Thyroid gland (tissue), 4 donors: ENCODE measurements at places on chromosomes 3 and 15. TPM values are rescaled to one million over a fixed set of nuclear protein-coding genes. Genes with fewer than 3 reads are reported as not detected.

- H3K27me3 ChIP-seq = no peaks in the 10 kb centered on the region
- no peaks in the 10 kb centered on the region for H3K36me3 ChIP-seq
- H3K27ac ChIP-seq = no peak overlapping the region
- peaks cover 13% of the 10 kb centered on the region for H3K4me1 ChIP-seq
Measured at GRCh38 chr15:64647367-64647766, 128.0 kb downstream of the RBPMS2 start.

DNA sequence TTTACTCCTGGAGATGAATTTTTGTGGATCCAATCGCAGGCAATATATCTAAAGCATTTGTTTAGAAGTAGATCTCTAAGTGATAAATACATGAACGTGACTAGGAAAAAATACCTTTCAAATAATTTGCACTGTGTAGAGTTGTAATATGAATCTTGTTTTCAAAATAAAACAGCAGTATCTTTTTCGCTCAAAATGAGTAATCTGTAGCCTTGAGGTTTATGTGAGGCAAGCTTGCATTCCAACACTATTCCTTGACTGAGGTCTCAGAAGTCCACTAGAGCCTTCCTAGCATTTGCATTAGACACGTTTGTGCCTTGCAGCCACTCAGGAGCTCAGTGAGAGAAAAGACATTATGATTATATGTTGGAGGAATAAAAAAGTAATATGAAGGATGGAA is 138.3 kb upstream of the ROBO1 start:
- no peaks in the 10 kb centered on the region for H3K36me3 ChIP-seq
- DNase-seq = no peak
- no peak overlapping the region for H3K27ac ChIP-seq
- no peak overlapping the region for H3K4me3 ChIP-seq
- H3K27me3 ChIP-seq = no peaks in the 10 kb centered on the region

GRCh38 chr3:106342386-106342785 is 473.6 kb upstream of the CBLB start:
- H3K36me3 ChIP-seq = no peaks in the 10 kb centered on the region
- H3K4me3 ChIP-seq = no peak overlapping the region
- H3K4me1 ChIP-seq = no peaks in the 10 kb centered on the region
- no peaks in the 10 kb centered on the region for H3K27me3 ChIP-seq

Gene CACNA2D3
- 4.8 TPM for total RNA-seq

- no peak overlapping the region for H3K27ac ChIP-seq
- no peak for DNase-seq
- H3K27me3 ChIP-seq = no peaks in the 10 kb centered on the region
- no peak overlapping the region for H3K4me3 ChIP-seq
- no peaks in the 10 kb centered on the region for H3K36me3 ChIP-seq
- H3K4me1 ChIP-seq = no peaks in the 10 kb centered on the region
Measured at GRCh38 chr15:35139822-35140221, 54.7 kb upstream of the NANOGP8 start.

Gene SPPL2A
- total RNA-seq = 186 TPM

- no peaks in the 10 kb centered on the region for H3K4me1 ChIP-seq
- DNase-seq = no peak
- H3K36me3 ChIP-seq = no peaks in the 10 kb centered on the region
- H3K27me3 ChIP-seq = no peaks in the 10 kb centered on the region
- no peak overlapping the region for H3K27ac ChIP-seq
Measured at GRCh38 chr3:158489181-158489580, 81.8 kb upstream of the MLF1 start.

Gene WNT5A
- total RNA-seq = 15.6 TPM

Gene DNAJC19
- total RNA-seq = 46.5 TPM

- no peak overlapping the region for H3K4me3 ChIP-seq
- H3K27me3 ChIP-seq = no peaks in the 10 kb centered on the region
- no peak for DNase-seq
- no peaks in the 10 kb centered on the region for H3K4me1 ChIP-seq
Measured at GRCh38 chr3:13818919-13819318, 61.0 kb downstream of the WNT7A start.

Gene SCAPER
- 69.4 TPM for total RNA-seq

- no peak overlapping the region for H3K27ac ChIP-seq
- H3K4me1 ChIP-seq = no peaks in the 10 kb centered on the region
- H3K4me3 ChIP-seq = no peak overlapping the region
- DNase-seq = no peak
Measured at GRCh38 chr3:141782386-141782932, 19.3 kb downstream of the GRK7 start.

Gene CHRFAM7A
- 14.4 TPM for total RNA-seq

GRCh38 chr15:70869346-70869745 is 15.4 kb upstream of the LARP6 start:
- H3K4me3 ChIP-seq = no peak overlapping the region
- no peak overlapping the region for H3K27ac ChIP-seq
- no peak for DNase-seq
- peaks cover 42% of the 10 kb centered on the region for H3K4me1 ChIP-seq
- H3K27me3 ChIP-seq = no peaks in the 10 kb centered on the region
- H3K36me3 ChIP-seq = no peaks in the 10 kb centered on the region

Gene DZIP1L
- 23.0 TPM for total RNA-seq

Gene DLG1
- 233 TPM for total RNA-seq

DNA sequence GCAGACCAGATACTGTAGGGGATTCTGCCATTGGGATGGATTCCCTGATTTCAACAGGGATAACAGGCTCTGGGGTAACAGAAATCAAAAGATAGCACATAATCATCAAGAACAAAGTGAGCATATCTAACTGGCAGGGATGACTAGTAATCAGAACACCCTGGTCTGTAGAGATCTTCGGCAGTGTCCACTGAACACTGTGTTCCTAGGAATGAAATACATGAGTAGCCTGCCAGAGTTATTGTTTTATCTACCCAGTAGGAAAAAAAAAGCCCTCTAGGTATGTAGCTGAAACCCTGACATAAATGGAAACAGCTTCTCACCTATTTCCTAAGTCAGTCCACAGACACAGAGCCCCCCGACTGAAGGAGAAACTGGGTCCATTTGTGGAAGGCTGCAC is 340.3 kb upstream of the ZNF385D start:
- H3K4me1 ChIP-seq = no peaks in the 10 kb centered on the region
- DNase-seq = peak; percentile 4
- H3K27ac ChIP-seq = no peak overlapping the region
- no peak overlapping the region for H3K4me3 ChIP-seq

DNA sequence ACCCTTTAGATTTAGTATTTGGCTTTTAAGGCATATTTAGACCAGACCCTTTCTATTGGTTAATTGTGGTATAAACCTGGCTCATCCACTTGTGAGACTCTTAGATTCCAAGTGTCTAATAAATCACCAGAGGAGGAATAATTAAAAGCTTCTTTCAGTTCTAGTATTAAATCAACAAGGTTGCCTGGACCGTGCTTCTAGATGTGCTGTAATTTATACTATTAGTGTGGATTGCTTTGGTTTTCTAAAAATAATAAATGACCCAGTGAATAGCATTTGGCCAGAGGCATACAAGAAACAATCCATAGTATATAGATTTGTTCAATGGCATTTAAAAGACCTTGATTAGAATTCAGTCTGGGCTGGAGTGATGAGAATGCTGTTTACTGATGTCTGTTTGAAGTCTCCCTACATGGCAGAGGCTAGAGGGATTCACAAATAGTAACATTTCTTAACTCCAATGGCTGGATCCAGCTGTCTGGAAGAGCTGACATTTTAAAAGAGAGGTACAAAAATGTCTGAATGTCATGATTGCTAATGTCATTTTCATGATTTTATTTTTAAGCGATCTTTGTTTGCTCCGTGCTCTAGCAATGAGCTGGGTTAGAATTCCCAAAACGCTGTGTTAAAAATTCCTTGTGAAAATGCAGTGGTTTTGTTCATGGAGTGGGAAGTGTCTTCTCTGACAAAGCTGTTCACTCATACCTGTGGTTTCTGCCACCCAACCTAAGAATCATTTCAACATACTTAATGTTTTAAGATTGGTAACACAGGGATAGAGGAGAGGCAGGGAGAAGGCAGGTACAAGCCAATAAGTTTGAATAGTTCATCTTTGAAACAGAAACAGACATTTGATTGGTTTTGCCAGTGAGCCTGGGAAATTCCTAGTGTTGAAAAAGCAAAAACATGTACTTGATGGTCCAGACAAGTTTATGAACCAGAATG is 89.9 kb downstream of the RBMS3 start:
- no peak overlapping the region for H3K27ac ChIP-seq
- H3K27me3 ChIP-seq = no peaks in the 10 kb centered on the region
- H3K4me3 ChIP-seq = no peak overlapping the region
- H3K4me1 ChIP-seq = peaks cover 27% of the 10 kb centered on the region
- H3K36me3 ChIP-seq = no peaks in the 10 kb centered on the region

GRCh38 chr3:48280881-48281280 is 40.0 kb downstream of the ZNF589 start:
- H3K4me1 ChIP-seq = no peaks in the 10 kb centered on the region
- H3K27me3 ChIP-seq = no peaks in the 10 kb centered on the region
- no peaks in the 10 kb centered on the region for H3K36me3 ChIP-seq
- no peak overlapping the region for H3K27ac ChIP-seq
- H3K4me3 ChIP-seq = no peak overlapping the region

DNA sequence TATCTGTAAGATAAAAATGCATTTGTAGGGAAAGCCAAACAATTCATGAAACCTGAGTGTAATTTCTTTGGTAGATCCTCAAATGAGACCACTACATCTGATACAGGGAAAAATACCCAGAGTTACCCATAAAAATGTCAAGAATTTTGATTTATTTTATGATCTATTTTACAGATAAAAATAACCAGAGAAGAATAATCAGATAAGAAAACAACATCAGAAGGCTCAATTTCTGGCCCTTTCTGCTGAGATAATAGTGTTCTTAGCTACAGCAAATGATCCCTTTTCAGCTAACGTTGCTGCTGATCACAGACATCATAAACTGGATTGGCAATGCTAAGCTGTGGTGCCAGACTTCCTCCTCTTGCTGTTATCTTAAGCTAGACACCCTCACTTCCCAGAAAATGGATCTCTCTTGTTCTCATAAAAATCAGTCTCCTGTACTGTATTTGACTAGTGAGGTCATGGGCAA is 21.3 kb upstream of the TMEM108 start:
- H3K4me3 ChIP-seq = no peak overlapping the region
- no peak overlapping the region for H3K27ac ChIP-seq

- no peak overlapping the region for H3K27ac ChIP-seq
- peaks cover 7% of the 10 kb centered on the region for H3K4me1 ChIP-seq
- no peak for DNase-seq
- H3K36me3 ChIP-seq = no peaks in the 10 kb centered on the region
- no peaks in the 10 kb centered on the region for H3K27me3 ChIP-seq
Measured at GRCh38 chr15:88179562-88179961, 77.0 kb downstream of the NTRK3 start.

GRCh38 chr15:54884312-54884711 is 312.4 kb downstream of the RSL24D1 start:
- no peak overlapping the region for H3K4me3 ChIP-seq
- no peaks in the 10 kb centered on the region for H3K36me3 ChIP-seq
- no peak overlapping the region for H3K27ac ChIP-seq
- no peaks in the 10 kb centered on the region for H3K4me1 ChIP-seq
- no peak for DNase-seq

Gene MAP6D1
- total RNA-seq = not detected

DNA sequence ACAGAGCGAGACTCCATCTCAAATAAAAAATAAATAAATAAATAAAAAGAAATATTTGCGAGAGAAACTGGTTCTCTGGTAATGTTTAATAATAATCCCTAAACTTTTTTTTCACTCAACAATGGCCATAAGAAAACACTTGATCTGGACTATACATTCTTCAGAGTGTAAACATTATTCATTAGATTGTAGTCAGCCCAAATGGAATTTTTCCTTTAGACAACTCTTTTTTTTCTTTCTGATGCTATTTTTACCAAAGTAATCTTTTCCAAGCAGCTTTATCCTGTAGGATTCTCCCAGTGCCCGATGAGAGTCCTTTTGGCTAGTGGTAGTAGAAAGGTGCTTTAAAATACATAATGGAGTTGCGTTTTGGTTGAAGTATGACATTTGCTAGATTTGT is 90.4 kb downstream of the NEDD4 start:
- no peaks in the 10 kb centered on the region for H3K36me3 ChIP-seq
- no peak for DNase-seq
- H3K4me1 ChIP-seq = no peaks in the 10 kb centered on the region
- no peak overlapping the region for H3K27ac ChIP-seq
- no peak overlapping the region for H3K4me3 ChIP-seq

DNA sequence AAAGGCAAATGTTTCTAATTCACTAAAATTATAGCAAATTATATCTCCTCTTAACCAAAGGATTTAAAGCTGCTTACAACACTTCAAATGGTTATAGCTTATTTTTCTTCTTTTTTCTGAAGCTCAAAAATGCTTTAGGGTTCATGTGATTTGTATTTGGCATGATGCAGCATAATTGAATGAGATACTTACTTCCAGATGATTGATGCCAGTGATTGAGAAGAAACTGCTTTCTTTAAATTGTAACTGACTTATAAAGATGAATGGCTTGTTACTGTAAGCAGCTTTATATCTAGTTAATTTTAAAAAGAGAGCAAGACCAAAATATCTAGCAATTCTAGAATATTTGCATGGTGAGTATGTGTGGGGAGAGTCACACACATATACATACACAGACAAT is 270.7 kb upstream of the THRB start:
- no peak overlapping the region for H3K27ac ChIP-seq
- H3K4me1 ChIP-seq = no peaks in the 10 kb centered on the region
- no peaks in the 10 kb centered on the region for H3K27me3 ChIP-seq
- H3K36me3 ChIP-seq = no peaks in the 10 kb centered on the region
- DNase-seq = no peak
- H3K4me3 ChIP-seq = no peak overlapping the region

GRCh38 chr3:120438665-120439370 is 12.0 kb downstream of the FSTL1 start:
- H3K27me3 ChIP-seq = no peaks in the 10 kb centered on the region
- H3K4me3 ChIP-seq = no peak overlapping the region
- peak; percentile 77 for DNase-seq
- H3K36me3 ChIP-seq = no peaks in the 10 kb centered on the region

- no peak overlapping the region for H3K27ac ChIP-seq
- H3K36me3 ChIP-seq = no peaks in the 10 kb centered on the region
- H3K27me3 ChIP-seq = no peaks in the 10 kb centered on the region
- no peak overlapping the region for H3K4me3 ChIP-seq
- DNase-seq = no peak
Measured at GRCh38 chr3:8760091-8760490, 9.3 kb downstream of the OXTR start.

- H3K27me3 ChIP-seq = no peaks in the 10 kb centered on the region
- no peak overlapping the region for H3K4me3 ChIP-seq
- H3K36me3 ChIP-seq = no peaks in the 10 kb centered on the region
- H3K4me1 ChIP-seq = peaks cover 25% of the 10 kb centered on the region
- DNase-seq = no peak
Measured at GRCh38 chr3:132443421-132443820, 26.1 kb downstream of the DNAJC13 start.

- no peak overlapping the region for H3K27ac ChIP-seq
- DNase-seq = no peak
- no peak overlapping the region for H3K4me3 ChIP-seq
- no peaks in the 10 kb centered on the region for H3K36me3 ChIP-seq
- no peaks in the 10 kb centered on the region for H3K27me3 ChIP-seq
Measured at GRCh38 chr3:126525853-126526667, 2.1 kb downstream of the CHST13 start.

GRCh38 chr3:161559177-161559998 is 62.8 kb downstream of the OTOL1 start:
- DNase-seq = peak; percentile 4
- H3K27me3 ChIP-seq = no peaks in the 10 kb centered on the region
- H3K36me3 ChIP-seq = no peaks in the 10 kb centered on the region
- no peak overlapping the region for H3K4me3 ChIP-seq
- H3K27ac ChIP-seq = no peak overlapping the region

GRCh38 chr3:58639001-58639400 is 27.6 kb downstream of the FAM3D start:
- H3K36me3 ChIP-seq = no peaks in the 10 kb centered on the region
- no peak for DNase-seq
- H3K27me3 ChIP-seq = no peaks in the 10 kb centered on the region
- no peak overlapping the region for H3K27ac ChIP-seq

Gene SLC25A36
- total RNA-seq = 162 TPM

Gene SPESP1
- total RNA-seq = 2.7 TPM
